ENCODE measurements at places on chromosomes 12 and 14.

DNA sequence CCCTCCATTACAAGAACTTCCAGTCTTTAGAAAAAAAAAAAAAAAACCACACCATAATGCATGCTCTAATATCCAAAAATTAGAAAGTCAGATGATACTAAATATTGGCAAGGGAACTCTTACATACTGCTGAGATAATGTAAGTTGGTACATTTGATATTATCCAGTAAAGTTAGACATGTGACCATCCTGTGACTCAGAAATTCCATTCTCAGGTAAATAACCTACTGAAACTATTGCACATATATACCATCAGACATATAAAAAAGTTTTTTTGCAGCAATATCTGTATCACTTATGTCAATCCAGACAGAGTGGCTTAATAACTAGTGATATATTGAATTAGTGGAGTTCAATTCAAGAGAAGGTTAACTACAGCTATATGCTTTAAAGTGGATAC lies 63.5 kb downstream of the KITLG start:
- DNase-seq: no peak

DNA sequence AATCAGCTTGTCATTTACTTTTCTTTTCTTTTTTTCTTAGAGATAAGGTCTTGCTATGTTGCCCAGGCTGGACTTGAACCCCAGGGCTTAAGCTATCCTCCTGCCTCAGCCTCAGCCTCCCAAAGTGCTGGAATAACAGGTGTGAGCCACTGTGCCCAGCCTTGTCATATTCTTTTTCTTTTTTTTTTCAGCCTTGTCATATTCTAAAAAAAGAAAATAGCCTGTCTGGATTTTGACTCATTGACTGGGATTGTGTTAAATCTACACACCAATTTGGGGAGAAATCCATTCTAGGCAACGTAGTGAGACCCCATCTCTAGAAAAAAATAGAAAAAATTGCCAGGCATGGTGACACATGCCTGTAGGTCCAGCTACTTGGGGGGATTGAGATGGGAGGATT lies 24.1 kb downstream of the ATP5MC2 start:
- DNase-seq: no peak

GRCh38 chr12:25715102-25715501 lies 162.0 kb upstream of the LMNTD1 start:
- no peak for DNase-seq

- no peak for DNase-seq
Measured at GRCh38 chr12:14563046-14563445, 4.6 kb downstream of the PLBD1 start.

GRCh38 chr12:12804011-12804410 lies 9.1 kb upstream of the DDX47 start:
- DNase-seq: no peak

DNA sequence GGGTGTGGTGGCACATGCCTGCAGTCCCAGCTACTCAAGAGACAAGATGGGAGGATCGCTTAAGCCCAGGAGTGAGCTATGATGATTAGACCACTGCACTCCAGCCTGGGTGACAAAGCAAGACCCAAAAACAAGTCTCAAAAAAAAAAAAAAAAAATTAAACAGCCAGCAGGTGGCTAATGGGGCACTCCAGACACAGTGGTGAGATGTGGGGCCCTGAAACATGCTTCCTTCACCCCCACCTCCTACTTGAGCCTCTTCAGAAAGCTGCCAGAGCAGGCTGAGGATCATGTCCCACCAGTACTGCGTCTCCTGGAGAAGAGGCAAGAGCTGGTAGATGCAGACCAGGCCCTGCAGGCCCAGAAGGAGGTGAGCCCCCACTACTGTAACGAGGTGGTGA lies 2.1 kb downstream of the CFAP73 start:
- no peak for DNase-seq

DNA sequence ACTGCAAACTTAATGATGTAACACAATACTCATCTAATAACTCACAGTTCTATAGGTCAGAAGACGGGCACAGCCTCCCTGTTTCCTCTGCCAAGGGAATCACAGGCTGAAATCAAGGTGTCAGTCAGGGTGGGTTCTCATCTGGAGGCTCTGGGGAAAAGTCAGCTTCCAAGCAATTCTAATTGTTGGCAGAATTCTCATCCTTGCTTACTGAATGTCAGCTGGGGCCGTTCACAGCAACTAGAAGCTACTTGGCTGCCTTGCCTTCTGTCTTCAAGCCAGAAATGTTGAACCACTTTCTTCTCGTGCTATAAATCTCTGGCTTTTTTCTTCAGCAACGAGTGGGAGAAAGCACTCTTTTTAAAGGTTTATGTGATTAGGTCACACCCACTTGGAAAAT lies 80.1 kb upstream of the PDZRN4 start:
- no peak for DNase-seq

- no peak for DNase-seq
Measured at GRCh38 chr12:27428466-27428865, 18.1 kb upstream of the SMCO2 start.

- no peak for DNase-seq
Measured at GRCh38 chr12:67512061-67512460, 136.5 kb upstream of the DYRK2 start.

GRCh38 chr14:100590726-100591452 lies 3.7 kb upstream of the BEGAIN start:
- no peak for DNase-seq

DNA sequence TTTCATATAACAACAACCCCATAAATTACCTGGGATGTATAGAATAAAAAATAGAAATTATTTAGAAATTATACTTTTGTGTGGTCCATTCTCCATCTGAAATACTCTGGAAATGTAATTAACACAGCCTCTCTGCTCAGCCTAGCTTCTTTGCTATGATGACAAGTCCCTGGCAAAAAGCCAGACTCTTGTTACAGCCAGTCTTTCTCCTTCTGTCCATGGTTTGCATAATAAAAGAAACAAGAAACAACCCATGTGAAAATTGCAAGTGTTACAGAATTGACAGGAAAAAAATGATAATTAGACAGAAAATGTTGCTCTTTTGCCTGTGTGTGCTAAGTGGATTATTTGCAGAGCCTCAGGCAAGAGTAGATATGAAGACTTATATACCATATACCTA lies 61.3 kb downstream of the C12orf50 start:
- DNase-seq: no peak

DNA sequence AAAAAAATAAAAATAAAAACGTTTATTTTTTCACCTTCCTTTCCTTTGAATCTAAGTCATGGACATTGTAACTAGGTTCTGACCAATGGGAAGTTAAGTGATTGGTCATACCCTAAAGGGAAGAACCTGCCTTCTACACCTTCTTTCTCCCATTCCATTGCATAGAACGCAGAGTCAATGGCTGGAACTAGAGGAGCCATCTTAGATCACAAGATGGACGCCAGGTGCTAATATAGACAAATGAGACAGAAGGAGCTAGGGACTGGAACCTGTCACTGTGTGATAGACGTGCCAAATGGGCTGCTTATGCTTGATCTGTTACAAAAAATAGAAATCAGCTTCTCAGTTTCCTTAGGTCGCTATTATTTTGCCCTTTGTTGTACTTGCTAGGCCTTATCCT lies 606.6 kb downstream of the MED13L start:
- no peak for DNase-seq

GRCh38 chr12:32083489-32083888 lies 23.2 kb upstream of the BICD1 start:
- DNase-seq: no peak

DNA sequence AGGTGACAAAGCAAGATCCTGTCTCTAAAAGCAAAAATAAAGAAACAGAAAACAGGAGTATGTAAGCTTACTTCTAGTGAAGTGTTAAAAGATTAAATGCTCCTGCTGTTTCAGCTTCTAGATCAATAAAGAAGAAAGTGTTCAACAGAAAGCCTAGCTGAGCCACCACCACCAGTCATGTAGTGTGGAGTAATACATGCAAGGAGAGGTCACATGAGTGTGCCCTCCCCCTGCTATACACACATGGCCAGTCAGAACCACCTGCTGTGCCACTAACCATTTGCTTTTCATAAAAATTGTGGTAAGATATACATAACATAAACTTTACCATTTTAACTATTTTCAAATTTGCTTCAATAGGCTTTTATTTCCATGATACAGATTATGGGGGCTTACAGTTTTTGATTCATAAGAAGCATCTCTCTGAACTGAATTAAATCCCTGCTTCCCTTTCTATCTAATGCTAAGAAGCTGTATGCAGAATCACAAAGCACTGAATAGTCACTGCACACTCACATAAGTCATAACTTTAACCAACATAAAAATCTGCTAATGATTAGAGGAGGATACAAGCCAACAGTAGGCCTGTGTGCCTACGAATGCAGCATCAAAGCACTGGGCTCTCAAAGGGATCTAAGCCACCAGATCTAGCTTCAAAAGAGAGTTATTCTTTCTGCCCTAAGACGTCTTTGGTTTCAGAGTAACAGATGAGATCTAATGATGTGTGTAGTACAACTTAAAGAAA lies 515.5 kb downstream of the C12orf50 start:
- DNase-seq: no peak

Measured in stimulated activated CD4-positive, alpha-beta T cell treated with anti-CD3 and anti-CD28 coated beads, Interleukin-15, amount 100 ng/mL, for 48 hours (primary cell).